ENCODE measurements at places on chromosomes 4 and X.

GRCh38 chrX:118519411-118520215 is 24.0 kb downstream of the DOCK11 start:
- DNase-seq = no peak

GRCh38 chr4:24209906-24210305 is 320.1 kb upstream of the PPARGC1A start:
- DNase-seq = no peak

GRCh38 chrX:74446876-74447275 is 25.6 kb downstream of the SLC16A2 start:
- DNase-seq = no peak

DNA sequence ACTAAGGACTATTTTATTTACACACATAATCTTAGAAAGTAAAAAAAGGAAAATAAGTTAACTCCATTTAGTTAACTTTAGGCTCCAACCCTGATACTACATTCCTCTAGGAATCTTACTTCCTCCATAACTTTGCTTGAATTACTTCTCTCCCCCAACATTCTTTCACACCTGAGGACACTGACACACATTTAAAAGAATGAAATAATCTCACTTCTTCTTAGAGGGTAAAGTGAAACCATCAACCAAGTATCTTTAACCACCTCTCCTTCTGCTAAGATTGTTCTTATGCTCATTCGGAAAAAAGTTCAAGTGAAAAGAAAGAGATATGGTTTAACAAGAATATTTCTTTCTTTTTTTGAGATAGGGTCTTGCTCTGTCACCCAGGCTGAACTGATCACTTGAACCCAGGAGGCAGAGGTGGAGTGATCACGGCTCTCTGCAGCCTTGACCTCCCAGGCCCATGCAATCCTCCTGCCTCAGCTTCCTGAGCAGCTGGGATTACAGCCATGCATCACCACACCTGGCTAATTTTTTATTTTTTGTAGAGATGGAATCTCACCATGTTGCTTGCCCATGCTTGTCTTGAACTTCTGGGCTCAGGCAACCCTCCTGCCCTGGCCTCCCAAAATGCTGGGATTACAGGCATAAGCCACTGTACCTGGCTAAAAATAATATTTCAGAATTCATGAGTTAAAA is 28.5 kb downstream of the SLC25A4 start:
- no peak for DNase-seq

- DNase-seq = no peak
These were observed 13.3 kb downstream of the VEGFC start for GRCh38 chr4:176779421-176779820.

- no peak for DNase-seq
These were observed 53.1 kb downstream of the USP11 start for GRCh38 chrX:47285836-47286320.

DNA sequence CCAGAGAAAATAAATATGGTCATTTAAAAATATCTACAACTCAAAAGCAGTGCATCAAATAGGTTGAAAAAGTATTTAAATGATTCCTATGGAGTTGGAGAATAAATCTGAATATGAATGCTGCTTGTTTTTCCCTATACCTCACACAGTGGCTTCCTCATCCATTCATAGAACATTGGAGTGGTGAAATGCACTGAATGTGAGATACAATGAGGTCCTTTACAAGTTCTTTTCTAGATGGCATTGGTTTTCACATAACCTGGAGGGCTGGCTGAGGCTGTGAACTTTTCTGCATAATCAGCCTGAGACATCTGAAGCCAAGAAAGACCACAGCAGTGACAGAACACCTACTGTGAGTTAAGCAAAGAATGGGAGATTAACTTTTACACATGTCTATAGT is 279.1 kb upstream of the NRK start:
- no peak for DNase-seq

DNA sequence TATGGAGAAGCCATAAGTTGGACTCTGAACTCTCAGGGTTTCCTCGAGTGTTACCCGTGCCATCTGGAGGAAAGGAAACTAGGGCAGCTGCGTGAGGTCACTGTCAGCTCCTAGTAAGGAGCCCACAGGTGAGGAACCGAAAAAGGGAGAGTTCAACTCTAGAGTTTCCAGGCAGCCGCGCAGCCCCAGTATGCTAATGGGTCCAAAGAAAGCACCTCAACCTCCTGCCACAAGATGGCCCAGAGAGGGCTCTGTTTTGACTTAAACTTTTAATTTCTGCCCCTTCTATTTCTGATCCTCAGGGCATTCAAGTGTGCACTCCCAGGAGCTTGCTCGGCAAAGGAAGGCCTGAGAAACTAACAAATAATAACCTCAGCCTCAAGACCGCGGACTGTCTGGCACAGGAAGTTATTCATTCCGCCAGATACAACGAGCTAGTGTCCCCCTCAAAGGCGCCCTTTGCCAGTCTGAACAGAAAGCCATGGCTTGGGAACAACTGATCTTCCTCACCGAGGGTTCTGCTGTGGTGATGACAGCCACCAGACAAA is 13.9 kb downstream of the SCARB2 start:
- no peak for DNase-seq

DNA sequence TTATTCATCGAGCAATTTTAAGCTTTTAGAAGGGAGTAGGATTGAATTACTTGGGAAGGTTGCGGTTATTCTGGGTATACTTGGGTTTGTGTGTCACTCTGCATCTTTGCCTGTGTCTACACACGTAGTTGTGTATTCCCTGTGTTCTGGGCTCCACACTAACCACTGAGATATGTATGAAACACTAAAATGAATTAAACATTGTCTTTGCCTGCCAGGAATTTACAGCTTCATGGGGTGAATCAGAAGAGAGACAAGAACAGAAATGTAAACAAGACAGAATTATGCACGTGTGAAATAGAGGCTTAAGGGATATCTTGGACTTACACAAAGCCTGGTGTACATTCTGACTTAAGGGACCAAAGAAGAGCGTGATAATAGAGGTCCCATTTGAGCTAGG is 228.5 kb downstream of the AFF2 start:
- no peak for DNase-seq

GRCh38 chrX:48667509-48667908 is 16.1 kb upstream of the WAS start:
- no peak for DNase-seq

- no peak for DNase-seq
These were observed 116.7 kb downstream of the CPXCR1 start for GRCh38 chrX:88863726-88864125.

DNA sequence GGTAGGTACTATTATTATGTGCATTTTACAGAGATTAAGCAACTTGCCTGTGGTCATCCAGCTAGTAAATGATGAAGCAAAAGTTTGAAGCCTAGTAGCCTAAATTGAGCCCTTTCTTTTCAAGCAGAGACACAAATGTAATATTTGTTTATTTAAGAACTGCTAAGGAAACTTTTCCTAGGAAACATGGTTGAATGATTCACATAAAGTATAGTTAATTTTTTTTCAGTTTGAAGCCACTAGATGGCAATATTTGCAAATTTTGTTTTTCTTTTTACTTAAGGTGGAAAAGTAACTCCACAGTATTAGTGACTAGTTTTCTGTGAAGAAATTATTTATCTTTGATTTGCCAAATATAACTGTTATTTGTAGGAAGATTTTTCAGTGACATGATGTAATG is 52.8 kb upstream of the ANKRD17 start:
- DNase-seq = no peak

GRCh38 chr4:125447551-125448290 is 133.0 kb downstream of the FAT4 start:
- DNase-seq = no peak

- DNase-seq = no peak
These were observed 45.5 kb downstream of the SRPX start for GRCh38 chrX:38175139-38175538.

DNA sequence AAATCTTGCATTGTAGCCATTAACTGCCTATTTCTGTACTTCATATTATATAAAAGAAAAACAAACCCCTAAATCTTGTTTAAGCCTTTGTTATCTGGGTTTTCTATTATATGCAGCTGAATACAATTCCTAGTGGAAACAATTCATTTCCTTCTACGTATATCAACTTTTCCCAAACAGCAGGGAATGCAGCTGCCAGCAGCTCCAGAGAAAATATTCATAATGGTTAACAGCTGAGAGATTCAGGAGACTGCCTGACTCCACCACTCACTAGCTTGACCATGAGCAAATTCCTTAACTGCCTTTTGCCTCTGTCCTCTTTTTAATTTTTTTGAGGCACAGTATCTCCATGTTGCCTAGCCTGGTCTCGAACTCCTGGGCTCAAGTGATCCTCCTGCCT is 146.2 kb downstream of the SPATA18 start:
- DNase-seq = no peak

DNA sequence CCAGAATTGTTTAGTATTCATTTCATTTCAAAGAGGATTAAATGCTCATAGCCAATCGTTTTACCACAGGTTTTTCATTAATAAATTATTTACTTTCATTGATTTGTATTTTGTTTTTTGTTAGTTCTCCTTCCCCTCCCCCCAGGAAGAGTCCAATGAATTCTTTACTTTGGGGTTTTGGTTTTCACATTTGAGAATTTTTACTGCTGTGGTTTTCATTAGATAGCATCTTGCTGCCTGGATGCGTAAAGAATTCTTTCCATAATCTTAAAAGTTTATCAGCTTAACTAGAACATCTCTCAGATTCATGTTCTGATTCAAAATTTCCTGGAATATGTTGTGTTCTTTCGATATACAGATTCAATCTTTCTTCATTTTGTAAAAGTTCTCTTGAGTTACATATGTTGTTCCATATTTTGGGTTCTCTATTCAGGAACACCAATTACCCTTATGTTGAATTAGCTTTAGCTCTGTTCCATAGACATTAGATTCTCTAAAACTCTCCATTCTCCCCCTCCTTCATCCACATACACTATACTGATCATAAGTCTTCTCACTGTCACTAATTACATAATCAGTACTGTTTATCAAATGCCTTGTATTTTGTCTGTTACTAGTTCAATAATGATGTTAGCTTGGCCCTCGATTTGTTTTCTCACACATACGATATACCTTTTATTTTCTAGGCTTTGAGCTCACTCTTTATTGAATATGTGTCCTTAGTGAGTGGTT is 184.4 kb downstream of the CAMK2D start:
- no peak for DNase-seq

All from breast epithelium (tissue), 4 donors.